ENCODE measurements at places on chromosomes 7 and 10. TPM values are rescaled to one million over a fixed set of nuclear protein-coding genes. Genes with fewer than 3 reads are reported as not detected.

PLXDC2 gene
- 114 TPM for total RNA-seq

SCIN gene
- total RNA-seq: 3.6 TPM

SFTPA2 gene
- not detected for total RNA-seq

SORCS1 gene
- total RNA-seq: not detected

NKX1-2 gene
- total RNA-seq: not detected

ANXA11 gene
- 180 TPM for total RNA-seq

AS3MT gene
- total RNA-seq: 12.2 TPM

BLOC1S2 gene
- 63.2 TPM for total RNA-seq

SFTPA1 gene
- not detected for total RNA-seq

PLEKHS1 gene
- not detected for total RNA-seq

PTPRN2 gene
- total RNA-seq: 0.26 TPM

CHST15 gene
- 73.6 TPM for total RNA-seq

UPK3BL2 gene
- 0.54 TPM for total RNA-seq

YAE1 gene
- total RNA-seq: 34.4 TPM

VENTX gene
- not detected for total RNA-seq

EGFR gene
- total RNA-seq: 84.5 TPM

CYP2C18 gene
- 0.22 TPM for total RNA-seq

GLI3 gene
- total RNA-seq: 20.2 TPM

RARRES2 gene
- 0.32 TPM for total RNA-seq

ADRA2A gene
- 8.9 TPM for total RNA-seq

CYP3A7 gene
- not detected for total RNA-seq

SYCE1 gene
- total RNA-seq: not detected

TPST1 gene
- 58.7 TPM for total RNA-seq

THNSL1 gene
- total RNA-seq: 4.2 TPM

GHRHR gene
- total RNA-seq: not detected

FFAR4 gene
- total RNA-seq: not detected

KLF14 gene
- 0.13 TPM for total RNA-seq

CPSF4 gene
- 21.0 TPM for total RNA-seq

ITIH5 gene
- total RNA-seq: 14.4 TPM

CLDN3 gene
- not detected for total RNA-seq

JAKMIP3 gene
- total RNA-seq: 0.54 TPM

GTF2IRD2 gene
- total RNA-seq: 15.3 TPM

C7orf33 gene
- total RNA-seq: not detected

C10orf88 gene
- total RNA-seq: 9.5 TPM

RPEL1 gene
- total RNA-seq: 0.13 TPM

PTPN12 gene
- total RNA-seq: 60.2 TPM

Measured in articular chondrocyte of knee joint (primary cell).